ENCODE measurements at places on chromosomes 4 and X.

GRCh38 chr4:55008166-55009056, 117.0 kb downstream of the KDR start:
- no peak for DNase-seq

GRCh38 chr4:44861756-44862155, 135.4 kb upstream of the GNPDA2 start:
- no peak for DNase-seq

GRCh38 chr4:752196-752861, 46.7 kb downstream of the PCGF3 start:
- DNase-seq: no peak

DNA sequence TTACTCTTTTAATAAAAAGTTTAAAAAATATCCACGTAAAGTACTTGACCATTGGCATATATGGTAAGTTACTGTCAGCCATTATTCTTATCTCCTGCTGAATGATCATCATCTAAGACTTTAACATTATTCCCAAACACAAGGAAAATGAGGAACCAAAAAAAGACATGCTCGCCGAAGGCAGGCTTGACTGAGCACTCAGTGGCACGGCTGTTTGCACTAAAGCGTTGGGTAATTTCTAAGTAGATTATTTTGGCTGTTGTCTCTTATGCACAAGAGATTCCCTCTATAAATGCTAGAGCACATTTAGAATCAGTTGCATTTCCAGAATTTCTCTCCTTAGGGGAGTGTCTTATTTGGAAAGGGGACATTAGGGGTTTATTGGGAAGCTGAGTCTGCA, 82.8 kb downstream of the CHRNA9 start:
- DNase-seq: no peak

GRCh38 chrX:19440713-19441112, 74.6 kb downstream of the MAP3K15 start:
- no peak for DNase-seq

- DNase-seq: no peak
Measured at GRCh38 chr4:126718136-126718535, 914.6 kb upstream of the INTU start.

DNA sequence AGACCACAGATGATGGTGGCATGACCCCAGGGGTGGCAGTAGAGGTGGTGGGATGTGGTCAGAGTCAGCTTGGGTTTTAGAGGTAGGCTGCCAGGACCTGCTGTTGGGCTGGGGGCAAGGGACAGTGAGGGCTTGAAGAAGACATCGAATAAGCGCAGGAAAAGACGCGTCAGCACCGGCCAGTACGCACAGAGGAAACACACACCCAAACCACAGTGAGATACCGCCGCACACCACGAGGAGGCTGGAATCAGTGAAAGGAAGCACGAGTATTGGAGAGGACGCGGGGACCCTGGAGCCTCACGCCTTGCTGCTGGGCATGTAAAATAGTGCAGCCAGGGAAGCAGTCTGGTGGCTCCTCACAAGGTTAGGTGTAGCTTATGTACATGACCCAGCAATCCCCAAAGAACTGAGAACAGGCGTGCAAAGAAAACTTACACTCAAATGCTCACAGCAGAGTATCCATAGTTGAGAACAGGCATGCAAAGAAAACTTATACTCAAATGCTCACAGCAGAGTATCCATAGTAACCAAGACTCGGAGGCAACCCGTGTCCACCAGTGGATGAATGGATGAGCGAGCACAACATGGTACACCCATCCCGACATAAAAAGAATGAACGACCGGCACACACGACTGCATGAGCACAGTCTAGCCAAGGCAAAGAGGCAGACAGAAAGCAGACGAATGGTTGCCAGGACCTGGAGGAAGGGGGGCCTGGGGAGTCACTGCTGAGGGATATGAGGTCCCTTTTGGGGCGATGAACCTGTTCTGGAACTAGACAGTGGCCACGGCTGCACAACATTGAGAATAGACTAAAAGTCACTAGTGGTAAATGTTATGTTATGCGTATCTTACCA, 13.3 kb downstream of the PDZD4 start:
- peak; percentile 7 for DNase-seq

GRCh38 chr4:136651932-136652331, 880.4 kb downstream of the PCDH18 start:
- DNase-seq: no peak

GRCh38 chr4:31807036-31807435, 1086.9 kb downstream of the PCDH7 start:
- DNase-seq: no peak
